ENCODE measurements at places on chromosomes 5 and 9.

GRCh38 chr5:143648696-143649095, 163.3 kb upstream of the HMHB1 start:
- DNase-seq, result peak; percentile 28

- no peak for DNase-seq
These were observed 330.1 kb downstream of the ADAMTS6 start for GRCh38 chr5:65151614-65152013.

DNA sequence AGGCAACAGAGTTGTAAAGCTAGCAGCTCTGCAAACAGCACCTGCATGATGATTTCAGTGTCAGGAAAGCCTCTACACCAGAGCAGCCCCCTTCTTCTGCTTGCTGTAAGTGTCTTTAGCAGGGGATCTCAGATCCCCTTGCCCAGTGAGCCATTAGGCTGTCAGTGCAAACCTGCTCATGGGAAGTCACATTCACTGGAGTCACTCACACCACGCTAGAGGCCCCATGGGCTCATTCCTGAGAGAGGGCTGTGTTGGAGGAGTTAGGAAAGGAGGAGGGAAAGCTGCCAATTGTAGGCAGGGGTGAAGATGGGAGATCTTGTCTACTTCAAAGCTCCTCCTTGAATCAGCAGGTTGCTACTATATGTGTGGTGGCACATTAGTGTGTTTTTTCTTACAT, 275.2 kb downstream of the SMARCA2 start:
- no peak for DNase-seq

- no peak for DNase-seq
These were observed 109.4 kb downstream of the FEM1C start for GRCh38 chr5:115435065-115435777.

GRCh38 chr5:163569284-163569683, 63.9 kb downstream of the MAT2B start:
- DNase-seq, result no peak
